ENCODE measurements at places on chromosomes 1 and 21.

GRCh38 chr1:48077795-48078222 is 80.6 kb upstream of the TRABD2B start:
- DNase-seq, result no peak

GRCh38 chr1:170668209-170669106 is 4.5 kb downstream of the PRRX1 start:
- no peak for DNase-seq

DNA sequence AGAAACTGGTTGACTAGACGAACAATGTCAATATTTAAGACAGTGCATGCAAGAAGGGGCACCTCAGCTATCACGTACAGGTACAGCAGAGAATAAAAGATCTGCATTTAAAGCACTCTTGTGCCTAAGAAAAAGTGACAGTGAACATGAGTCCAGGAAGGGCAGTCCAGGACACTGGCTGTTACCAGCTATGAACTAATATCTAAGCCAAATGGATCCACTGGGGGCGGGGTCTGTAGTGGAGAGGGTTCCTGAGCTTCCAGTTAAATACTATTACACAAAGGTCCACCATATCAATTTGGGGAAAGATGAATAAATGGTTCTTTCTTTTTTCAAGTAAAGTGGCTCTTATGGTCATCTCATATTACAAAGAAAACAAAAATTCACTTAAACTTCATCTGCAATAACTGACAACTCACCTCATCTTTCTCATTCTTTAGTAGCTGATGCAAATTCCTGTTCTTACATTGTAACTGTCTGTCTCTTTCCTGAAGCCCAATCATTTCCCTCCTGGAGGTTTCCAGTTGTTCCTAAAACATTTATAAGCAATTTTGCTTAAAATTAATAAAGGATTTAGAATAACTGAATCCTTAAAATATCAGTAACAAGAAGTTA is 24.5 kb downstream of the SSX2IP start:
- DNase-seq, result no peak

DNA sequence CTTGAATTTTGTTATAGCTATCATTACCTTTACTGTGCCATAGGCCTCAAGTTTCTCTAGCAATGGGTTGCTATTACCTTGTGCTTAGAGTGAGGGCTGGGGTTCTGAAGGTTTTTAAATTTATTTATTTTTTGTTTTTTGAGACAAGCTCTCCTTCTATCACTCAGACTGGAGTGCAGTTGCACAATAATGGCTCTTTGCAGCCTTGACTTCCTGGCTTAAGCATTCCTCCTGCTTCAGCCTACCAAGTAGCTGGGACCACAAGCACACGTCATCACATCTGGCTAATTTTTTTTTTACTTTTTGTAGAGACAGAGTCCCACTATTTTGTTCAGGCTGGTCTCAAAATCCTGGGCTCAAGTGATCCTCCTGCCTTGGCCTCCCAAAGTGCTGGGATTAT is 41.5 kb downstream of the SNX27 start:
- no peak for DNase-seq

DNA sequence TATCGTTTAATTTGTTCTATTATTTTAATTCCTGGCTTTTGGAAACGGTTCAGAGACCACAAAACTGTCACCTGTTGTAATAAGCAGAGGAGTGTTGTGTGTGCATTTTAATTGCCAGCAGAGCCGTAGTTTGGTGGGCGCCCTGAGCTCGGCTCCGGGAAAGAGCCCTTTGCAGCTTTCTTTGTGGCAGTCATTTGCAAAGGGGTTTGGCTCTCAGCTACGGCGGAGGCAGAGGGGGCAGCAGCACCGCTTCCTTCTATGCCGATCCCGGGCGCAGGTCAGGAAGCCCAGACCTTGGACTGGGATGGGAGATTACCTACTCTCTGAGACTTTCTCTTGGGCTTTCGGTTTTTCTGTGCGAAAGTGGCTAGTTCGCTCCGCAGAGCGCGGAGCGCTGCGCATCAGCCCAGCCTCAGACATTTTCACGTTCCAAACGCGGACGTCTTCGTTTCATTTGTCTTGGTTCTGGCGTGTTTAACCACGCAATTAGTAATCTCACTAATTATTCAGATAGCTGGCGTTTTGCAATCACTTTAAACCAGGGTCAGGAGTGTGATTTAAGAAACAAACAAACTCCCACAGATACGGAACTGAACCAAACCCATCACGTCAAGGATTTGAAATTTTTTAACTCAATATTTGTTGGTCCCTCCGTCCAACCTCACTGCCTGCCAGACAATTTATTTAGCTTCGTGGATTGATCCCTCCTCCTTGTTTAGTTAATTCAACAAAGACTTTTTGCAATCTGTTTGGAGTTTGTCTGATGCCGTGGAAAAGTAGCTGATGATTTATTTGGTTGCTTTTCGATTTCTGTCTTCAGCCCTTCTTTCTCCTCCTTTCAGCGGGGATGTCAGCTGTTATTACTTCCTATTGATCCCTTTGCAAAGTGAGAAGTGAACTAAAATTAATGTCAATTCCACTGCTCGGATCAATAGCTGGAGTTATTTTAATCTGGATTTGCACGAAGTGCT is 3.9 kb downstream of the RNF220 start:
- no peak for DNase-seq

GRCh38 chr1:107198561-107198960 is 57.7 kb downstream of the NTNG1 start:
- DNase-seq, result no peak

- DNase-seq, result no peak
These were observed 28.6 kb upstream of the MTR start for GRCh38 chr1:236766506-236766905.

DNA sequence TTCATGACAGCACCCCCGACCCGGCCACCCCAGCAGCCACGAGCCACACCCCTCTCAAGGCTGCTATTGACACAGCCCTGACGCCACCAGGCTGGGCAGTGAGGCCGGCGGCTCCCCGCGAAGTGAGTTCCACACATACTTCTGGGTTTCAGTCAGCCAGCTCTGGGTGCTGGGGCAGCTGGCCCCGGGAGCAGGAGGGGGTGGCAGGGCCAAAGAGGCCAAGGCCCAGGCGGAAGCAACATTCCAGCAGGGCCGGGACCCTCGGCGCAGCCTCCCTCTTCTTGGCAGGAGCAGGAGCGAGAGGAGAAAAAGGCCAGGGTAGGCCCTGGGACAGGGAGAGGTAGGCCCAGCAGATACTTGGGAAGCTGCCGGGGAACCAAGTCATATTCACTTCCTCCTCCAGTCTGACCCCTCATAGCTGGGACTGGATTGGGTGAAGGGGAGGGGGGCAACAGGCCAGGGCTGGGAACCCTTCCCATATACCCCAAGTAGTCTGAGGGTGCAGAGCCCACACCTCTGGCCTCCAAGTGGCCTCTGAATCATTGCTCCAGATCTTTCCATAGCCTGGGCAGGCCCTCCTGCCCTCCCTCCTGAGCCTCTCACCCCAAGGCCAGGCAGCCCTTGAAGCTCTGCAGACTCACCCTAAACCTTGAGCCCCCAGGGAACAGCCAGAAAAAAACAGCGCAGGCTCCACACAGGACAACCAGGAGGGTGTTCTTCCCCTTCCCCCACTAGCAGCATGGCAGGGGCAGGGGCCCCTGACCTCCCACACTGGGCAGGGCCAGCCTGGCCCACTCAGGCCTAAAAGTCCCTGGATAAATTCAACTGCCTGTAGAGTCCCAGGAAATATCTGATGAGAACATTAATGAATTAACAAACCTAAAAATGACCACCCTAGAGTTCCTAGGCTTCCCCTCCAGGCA is 5.7 kb downstream of the HSPG2 start:
- DNase-seq, result no peak

GRCh38 chr1:236030534-236030933 is 34.4 kb downstream of the NID1 start:
- no peak for DNase-seq

- DNase-seq, result no peak
These were observed 13.3 kb upstream of the LRRC8D start for GRCh38 chr1:89807503-89807902.

DNA sequence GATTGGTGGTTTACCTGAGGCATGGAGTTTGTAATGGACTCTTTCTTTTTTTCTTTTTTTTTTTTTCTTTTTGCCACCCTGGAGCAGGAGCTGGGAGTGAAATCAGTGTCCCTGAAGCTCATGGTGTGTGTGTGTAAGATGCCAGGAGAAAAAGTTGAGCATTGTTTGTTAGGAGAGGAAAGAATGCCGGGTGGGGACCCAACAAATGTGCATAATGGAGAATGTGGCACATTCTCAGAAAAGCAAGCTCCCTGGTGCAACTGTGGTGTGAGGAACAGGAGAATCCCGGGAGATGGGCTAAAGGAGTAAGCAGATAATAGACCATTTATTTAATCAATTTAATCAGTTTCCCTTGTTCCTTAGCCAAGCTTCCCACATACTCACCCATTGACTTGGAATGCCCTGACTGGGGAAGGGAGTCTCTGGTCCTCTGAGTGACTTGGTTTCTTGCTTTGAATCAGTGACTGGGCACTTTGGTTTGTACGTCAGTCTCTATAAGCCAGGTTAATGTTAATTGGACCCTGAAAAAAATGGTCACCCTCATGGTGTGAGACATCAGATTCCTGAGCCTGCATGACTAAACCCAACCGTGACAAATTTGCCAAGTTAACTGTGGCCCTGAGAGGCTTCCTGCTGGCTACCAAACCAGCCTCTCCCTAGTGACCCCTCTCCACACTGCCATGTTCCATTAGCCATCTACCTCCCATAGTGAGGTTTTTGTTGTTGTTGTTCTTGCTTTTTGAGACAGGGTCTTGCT is 43.9 kb upstream of the ITPKB start:
- no peak for DNase-seq

- no peak for DNase-seq
These were observed 44.1 kb upstream of the SLC19A1 start for GRCh38 chr21:45586289-45586858.

DNA sequence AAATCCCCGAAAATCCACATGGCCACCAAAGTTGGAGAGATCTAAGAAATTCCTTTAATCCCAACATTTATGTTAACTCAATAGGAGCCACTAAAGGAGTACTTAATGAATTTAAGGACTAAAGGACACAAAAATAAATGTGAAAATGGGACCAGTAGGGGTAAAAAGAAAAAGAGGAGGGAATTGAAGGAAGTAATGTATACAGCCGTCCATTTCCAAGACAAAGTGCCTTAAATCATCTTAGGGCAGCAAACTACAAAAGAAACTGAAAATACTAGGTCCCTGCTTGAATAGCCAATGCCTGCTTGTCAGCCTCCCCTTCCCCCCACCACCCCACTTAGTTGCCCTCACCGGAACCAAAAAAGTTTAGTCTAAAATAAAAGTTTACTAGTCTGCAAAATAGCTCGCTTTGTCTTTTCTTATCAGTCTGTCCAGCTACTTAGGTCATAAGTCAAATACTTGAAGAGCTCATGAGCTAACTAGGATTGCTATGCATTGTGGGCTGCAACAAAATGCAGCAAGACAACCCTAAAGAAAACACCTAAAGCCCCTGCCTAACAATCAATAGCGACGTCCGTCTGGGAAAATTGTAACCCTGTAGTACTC is 66.3 kb upstream of the TLR5 start:
- no peak for DNase-seq

- DNase-seq, result no peak
These were observed 26.0 kb downstream of the LMX1A start for GRCh38 chr1:165330483-165330882.
